Occipital lobe (tissue), 3 donors: ENCODE measurements at places on chromosomes 5 and 9.

DNA sequence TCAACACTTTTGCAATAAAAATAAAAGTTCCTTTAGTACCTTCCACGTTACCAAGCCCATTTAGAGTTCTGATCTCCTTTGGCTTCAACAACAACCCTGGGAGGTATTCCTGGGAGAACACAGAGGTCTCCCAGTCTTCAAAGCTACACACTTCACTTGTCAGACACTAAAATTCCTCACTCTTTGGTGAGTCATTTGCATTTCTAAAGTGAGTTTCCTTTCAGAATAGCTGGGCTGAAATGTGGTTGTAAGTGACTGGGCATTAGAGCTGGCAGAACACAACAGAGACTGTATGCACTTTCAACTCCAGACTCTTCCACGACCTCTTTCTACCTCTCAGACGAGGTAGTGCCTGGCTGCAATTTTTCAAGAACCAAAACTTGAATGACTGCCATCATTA, 11.5 kb upstream of the F2RL1 start:
- no peak for DNase-seq

- no peak for DNase-seq
Observed at GRCh38 chr5:88776692-88777091, 106.3 kb downstream of the MEF2C start.

DNA sequence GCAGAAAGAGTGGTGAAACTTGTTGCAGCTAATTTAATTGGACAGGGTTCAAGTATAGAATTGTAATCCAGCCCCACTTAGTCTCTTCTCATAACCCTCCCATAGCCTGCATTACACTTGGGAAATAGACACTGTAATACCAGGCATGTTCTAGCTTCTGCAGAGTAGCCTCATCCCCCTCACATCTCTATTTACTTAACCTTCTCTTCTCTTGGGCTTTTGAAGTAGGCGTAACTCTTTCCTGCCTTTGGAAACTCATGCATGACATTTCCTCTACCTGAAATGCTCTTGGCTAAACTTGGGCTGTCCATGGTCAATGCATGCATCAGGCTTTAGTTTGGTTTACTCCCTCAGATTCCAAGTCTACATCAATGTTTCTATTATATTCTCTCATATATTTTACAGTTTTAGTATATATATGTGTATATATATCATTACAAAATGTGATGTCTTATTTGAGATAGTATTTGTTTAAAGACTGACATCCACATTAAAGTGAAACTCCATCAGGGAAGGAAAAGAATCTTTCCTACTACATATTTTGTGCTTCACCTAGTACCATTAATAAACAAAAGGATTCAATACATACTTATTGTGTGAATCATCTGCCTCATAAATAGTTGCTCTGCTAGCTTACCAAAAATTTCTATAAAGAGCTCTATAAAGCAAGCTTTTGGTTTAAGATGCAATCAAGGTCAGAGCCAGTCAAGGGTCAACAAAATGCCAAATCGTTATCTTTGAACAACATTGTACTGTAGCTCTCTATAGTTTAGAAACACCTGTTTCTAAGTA, 1158.0 kb downstream of the MAT2B start:
- DNase-seq, result no peak

- DNase-seq, result no peak
Observed at GRCh38 chr9:132609184-132609583, 26.8 kb downstream of the BARHL1 start.

DNA sequence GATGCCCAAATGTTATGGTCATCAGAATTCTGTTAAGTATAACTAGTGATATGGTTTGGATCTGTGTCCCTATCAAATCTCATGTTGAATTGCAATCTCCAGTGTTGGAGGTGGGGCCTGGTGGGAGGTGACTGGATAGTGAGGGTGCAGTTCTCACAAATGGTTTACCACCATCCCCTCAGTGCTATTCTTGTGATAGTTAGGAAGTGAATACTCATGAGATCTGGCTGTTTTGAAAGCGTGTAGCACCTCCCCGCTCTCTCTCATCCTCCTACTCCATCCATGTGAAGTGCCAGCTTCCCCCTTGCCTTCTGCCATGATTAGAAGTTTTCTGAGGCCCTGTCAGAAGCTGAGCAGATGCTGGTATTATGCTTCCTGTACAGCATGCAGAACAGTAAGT, 359.5 kb downstream of the TMEM167A start:
- DNase-seq, result no peak

- no peak for DNase-seq
Observed at GRCh38 chr5:66553368-66553912, 42.8 kb upstream of the MAST4 start.

- DNase-seq, result no peak
Observed at GRCh38 chr9:97910357-97910756, 11.9 kb downstream of the TRMO start.

DNA sequence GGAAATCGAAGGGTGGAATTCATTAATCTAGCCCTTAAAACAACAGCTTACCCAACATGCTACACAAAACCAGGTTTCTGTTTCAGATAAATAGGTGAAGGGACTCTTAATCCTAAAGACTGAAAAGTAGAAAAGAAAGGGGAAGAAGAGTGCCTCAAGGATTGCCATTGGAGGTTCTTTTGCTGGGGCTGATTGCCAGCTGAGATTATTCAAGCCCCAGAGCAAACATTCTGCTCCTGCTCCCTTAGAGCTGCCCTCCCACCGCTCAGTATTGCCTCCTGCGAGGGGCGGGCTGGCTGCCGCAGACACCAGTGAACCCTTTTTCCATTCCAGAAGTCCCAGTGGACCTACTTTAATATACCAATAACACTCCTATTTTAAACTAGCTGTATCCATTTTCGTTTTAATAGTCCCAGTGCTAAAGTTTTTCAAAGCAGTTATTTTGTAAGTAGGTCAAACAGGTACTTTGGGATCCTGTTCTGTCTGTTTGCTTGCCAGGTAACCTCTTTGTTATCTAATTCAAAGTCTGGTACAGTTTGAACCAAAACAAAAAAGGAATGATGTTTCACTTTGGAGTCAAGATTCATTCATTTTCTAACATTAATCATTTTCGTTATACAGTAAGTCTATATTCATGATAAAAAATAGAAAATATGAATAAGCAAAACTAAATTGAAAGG, 38.6 kb downstream of the HMGCS1 start:
- DNase-seq, result no peak

GRCh38 chr5:67425514-67425913, 228.9 kb upstream of the CD180 start:
- no peak for DNase-seq

GRCh38 chr5:174723979-174724483, 351 bp upstream of the MSX2 start:
- no peak for DNase-seq

GRCh38 chr5:10323588-10324488, 16.1 kb upstream of the CMBL start:
- DNase-seq, result no peak

DNA sequence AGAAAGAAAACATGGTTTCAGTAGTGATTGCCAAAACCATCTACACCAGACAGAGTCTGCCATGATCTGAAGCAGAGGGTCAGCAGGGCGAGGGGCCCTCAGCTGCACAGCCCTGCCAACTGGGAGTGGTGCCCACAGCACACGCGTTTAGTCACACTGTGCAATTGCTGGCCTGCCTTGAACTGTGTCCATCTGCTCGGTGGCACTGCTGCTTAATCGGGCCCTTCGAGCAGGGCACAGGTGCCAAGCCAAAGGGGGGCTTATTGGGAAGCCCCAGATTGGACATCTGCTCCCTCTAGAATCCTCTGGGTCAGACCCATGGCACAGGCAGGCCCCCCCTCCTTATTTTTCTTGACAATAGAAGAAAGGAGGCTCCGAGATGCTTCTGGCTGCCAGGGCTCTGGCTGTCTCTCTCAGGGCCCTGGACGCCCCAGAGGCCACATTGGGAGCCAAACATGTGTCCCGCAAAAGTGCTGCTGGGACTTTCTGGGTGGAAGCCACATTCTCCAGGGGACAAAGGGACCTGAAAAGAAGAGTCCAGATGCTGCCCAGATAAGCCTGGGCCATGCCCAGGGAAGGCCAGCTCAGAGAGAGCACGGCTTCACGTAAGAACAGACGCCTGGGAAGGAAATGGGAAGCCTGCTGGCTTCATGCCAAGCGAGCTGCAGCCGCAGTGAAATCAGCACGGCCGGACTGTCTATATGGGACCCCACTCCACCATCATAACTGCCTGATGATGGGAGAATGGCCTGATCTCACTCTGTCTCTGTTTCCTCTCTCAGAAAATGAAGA, 349.2 kb downstream of the GADD45G start:
- DNase-seq, result no peak

DNA sequence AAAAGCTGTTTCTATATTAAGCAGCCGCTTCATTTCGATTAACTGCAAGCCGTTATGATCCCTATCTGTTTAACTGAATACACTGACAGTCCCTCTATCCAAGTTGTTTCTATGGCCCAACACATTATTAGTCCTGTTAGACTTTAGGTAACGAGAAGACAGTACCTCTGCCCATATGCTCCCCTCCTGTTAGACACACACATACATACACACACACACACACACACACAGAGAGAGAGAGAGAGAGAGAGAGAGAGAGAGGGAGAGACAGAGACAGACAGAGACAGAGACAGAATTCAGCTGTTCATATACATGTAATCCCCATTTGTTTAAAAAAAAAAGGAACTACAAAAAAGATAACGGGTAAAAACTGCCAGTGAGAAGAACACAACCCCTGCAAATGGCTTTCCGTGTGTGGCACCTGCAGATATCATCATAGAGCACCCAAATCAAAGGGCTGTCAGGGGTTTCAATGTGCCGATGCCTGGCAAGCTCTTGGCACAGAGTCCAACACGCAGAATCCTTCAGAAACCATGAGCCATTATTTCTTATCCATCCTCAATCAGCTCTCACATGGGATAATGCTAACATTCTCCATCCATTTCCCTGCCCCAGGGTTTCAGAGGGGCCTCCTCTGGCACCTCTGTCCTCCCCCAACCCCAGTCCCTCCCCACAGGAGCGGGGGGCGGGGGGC, 144.0 kb downstream of the MYO10 start:
- DNase-seq, result no peak

GRCh38 chr9:125161284-125161918, 18.1 kb upstream of the SCAI start:
- DNase-seq, result no peak

DNA sequence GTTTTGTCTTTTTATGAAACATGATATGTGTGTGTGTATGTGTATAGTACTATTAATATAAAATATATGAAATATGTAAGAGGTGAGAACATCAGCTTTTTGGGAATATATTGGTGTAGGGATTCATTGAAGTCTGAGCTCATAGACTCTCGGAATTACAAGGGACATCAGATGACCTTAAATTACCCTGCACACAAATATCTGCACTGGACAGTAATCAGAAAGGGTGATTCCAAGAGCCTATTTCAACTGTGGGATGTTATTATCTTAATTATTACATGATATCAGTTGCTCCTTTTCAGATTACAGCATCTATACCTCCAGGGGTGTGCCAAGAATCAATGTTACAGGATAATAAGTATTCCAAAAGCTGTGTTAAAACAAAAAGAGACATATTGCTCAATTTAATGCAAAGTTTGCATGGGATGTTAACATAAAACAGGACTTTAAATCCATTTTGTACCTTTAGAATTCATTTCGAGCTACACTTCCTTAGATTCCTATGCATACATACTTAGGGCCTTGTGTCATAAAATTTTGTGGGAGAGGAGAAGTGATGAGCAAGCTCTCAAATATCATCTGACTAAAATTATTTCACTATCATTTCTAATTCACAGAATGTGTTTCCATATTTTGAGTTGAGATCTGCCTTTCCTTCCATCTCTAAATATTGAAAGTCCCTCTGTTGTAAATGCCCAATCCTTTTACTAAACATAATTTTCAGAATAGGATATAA, 365.2 kb downstream of the BRINP1 start:
- no peak for DNase-seq

DNA sequence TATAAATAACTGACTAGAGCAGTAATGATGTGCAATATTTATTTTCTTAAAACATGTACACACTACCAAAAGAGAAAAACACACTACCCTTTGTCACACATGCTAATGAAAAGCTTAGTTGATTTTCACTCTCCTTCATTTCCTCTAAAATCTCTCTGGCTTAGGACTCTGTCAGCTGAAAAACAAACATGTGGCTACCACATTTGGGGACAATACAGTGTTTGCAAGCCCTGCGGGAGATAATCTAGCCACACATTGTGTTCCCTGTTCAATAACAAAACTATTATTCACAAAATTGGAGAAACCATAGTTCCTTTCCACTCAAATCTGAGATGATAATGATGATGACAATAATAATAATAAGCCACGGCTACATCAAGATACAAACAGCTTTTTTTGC, 3.5 kb upstream of the LOX start:
- no peak for DNase-seq

DNA sequence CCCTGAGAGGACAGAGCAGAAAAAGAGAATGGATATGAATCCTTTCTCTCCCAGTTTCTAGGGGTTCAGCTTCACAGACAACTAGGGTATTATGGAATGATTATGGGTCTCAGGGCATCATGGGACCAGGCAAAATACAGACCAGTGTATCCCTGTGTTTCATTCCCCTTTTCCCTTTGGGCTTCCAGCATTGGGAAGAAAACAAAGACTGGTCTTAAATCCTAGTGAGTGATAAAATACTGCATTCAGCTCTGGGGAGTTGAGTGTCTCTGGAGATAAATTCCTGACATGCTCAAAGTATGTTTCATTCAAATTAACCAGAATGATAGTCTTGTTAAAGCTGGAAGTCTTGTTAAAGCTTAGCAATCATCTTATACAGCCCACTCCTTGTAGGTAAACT, 2.4 kb upstream of the POU4F3 start:
- no peak for DNase-seq

DNA sequence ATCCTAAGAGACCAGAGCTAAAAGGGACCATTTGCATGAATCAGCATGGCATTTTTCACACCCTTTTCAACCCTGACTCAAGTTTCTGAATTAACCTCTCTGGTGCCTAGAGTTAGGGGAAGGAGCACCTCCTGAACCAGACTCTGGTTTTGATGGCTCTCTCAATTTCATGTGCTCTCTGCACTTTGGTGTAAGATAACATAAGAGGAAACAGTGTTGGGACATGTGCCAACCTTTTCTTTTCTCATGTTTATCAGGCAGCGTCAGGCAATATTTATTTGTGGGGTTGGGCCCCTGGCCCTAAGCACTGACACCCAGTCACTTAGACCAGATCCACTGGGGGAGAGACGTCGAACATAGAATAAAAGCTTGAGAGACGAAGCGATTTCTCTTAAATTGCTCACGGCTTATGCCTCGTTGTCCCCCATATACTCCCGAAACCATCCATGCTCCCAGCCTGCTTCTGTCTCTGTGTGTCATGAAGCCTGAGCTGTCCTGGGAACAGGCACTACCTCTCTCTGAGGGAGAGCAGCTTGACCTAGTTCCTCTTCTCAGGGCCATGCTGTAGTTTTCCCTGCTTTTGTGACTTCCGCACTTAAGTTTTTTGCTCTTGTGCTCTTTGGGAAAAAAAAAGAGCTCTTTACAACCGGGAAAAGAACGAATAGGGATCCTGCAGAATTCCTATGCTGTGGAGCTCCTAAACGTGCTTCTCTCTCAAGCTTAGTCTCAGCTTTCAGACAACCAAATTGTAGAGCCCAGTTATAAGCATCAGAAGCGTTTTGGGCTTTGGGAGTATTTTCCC, 195.7 kb downstream of the NR3C1 start:
- no peak for DNase-seq
